ENCODE measurements at places on chromosomes 13 and 19. TPM values are rescaled to one million over a fixed set of nuclear protein-coding genes. Genes with fewer than 3 reads are reported as not detected.

The PNMA8B gene
- 0.17 TPM for total RNA-seq

The VSTM1 gene
- total RNA-seq: not detected

- DNase-seq: no peak
Observed at GRCh38 chr19:1070931-1071791, 4.2 kb downstream of the ARHGAP45 start.

The GNG7 gene
- total RNA-seq: 1.0 TPM

- DNase-seq: peak; percentile 64
Observed at GRCh38 chr19:38506723-38507550, 73.4 kb downstream of the RYR1 start.

GRCh38 chr19:48705431-48705830 lies 9.7 kb downstream of the FUT2 start:
- DNase-seq: no peak

GRCh38 chr13:109941221-109941620 lies 154.8 kb upstream of the IRS2 start:
- DNase-seq: no peak

GRCh38 chr13:43732726-43733125 lies 54.0 kb downstream of the ENOX1 start:
- DNase-seq: no peak

The CATSPERD gene
- not detected for total RNA-seq

DNA sequence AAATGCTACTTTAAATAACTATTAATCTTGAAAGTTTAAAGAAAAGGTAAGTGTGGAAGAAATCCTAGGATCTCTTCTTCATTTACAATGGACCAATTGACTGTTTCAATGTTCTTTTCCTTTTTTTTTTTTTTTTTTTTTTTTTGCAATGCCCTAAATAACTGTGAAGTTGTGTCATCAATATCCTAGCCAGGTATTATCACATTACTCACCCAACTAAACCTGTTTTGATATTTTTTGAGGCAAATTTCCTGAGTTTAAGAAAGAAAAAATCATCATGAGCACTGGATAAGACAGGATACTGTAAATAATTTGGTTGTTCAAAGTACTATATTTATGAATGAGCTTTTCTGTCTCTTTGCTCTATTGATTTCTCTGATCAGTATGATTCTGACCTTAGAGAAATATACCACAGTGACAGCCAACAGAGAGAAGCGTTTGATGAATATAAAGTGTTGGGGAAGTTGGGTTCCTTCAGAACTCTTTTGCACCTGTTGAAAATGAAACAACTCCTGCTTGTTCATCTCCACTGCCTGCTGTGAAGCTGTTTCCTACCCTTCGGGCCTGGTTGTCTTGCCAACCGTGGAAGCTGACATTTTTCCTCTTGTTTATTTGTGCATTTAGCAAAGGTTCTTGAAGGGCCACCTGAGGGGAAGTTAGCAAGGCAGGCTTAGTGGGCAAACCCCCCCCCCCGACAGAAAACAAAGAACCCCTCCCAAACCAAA lies 1220.5 kb upstream of the SLC10A2 start:
- peak; percentile 27 for DNase-seq

- no peak for DNase-seq
Observed at GRCh38 chr13:113325779-113326178, 28.7 kb downstream of the LAMP1 start.

- no peak for DNase-seq
Observed at GRCh38 chr19:858868-859843, at the start of gene CFD. CFD (plus strand) TSS chr19:859664; CDS start chr19:859690, 26 bp downstream.

GRCh38 chr19:29923653-29924052 lies 18.4 kb upstream of the URI1 start:
- DNase-seq: no peak

DNA sequence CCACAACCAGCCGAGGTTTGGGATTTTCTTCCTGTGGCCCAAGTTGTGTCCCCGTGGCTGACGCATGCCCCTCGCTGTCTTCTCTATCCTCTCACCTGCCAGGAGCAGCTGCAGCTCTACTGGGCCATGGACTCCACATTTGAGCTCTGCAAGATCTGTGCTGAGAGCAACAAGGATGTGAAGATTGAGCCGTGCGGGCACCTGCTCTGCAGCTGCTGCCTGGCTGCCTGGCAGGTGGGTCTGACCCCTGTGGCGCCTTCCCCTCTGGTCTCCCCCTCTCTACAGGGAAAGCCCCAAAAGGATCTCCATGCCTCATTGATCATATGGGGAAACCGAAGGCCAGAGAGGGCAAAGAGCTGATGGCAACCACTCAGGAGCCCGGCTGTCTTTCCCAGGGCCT lies 14.6 kb downstream of the CBLC start:
- no peak for DNase-seq

The GGACT gene
- total RNA-seq: 6.1 TPM

The PLVAP gene
- 15.2 TPM for total RNA-seq

The LGALS13 gene
- total RNA-seq: not detected

The C1QTNF9 gene
- not detected for total RNA-seq

The MAMSTR gene
- 0.09 TPM for total RNA-seq
